ENCODE measurements at places on chromosomes 12 and 14.

- no peak for DNase-seq
Observed at GRCh38 chr14:56809270-56810146, 771 bp downstream of the OTX2 start.

GRCh38 chr14:96798956-96799355 is 1.8 kb downstream of the VRK1 start:
- no peak for DNase-seq

DNA sequence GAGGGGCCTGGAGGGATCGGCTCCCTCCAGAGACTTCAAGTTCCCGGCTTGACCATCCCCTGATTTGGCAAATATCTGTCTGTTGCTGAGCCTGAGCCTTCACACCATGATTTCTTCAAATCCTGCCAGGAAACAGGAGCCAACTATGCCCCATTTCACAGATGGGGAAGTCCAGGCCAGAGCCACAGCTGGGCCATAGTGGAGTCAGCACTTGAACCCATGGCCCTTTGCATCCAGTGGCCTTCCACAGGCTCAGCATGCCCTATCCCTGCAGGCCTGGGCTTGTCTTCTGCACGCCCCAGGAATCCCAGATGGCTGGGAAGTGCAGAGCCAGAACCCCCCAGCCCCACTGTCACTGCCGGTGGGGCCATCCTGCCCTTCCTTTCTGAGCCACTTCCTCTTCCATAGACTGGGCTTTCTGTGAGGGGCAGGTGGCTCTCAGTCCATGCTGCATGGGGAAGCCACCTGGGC is 44.9 kb downstream of the CYP46A1 start:
- DNase-seq, result no peak

DNA sequence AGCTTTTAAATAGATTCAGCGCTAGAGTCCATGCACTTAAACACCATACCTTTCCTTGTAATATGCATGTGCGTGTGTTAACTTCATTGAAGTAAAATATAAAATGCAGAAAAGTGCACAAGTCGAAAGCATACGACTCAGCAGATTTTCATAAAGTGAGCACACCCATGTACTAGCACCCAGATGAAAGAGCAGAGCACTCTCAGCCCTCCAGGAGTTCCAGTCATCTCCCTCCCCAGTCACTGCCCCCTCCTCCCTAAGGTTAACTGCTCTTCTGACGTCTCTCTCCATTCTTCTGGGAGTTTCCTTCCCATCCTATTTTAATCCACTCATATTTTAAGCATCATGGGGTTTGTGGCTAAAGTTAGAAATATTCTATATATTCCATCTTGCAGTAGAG is 20.2 kb downstream of the RDH12 start:
- no peak for DNase-seq

DNA sequence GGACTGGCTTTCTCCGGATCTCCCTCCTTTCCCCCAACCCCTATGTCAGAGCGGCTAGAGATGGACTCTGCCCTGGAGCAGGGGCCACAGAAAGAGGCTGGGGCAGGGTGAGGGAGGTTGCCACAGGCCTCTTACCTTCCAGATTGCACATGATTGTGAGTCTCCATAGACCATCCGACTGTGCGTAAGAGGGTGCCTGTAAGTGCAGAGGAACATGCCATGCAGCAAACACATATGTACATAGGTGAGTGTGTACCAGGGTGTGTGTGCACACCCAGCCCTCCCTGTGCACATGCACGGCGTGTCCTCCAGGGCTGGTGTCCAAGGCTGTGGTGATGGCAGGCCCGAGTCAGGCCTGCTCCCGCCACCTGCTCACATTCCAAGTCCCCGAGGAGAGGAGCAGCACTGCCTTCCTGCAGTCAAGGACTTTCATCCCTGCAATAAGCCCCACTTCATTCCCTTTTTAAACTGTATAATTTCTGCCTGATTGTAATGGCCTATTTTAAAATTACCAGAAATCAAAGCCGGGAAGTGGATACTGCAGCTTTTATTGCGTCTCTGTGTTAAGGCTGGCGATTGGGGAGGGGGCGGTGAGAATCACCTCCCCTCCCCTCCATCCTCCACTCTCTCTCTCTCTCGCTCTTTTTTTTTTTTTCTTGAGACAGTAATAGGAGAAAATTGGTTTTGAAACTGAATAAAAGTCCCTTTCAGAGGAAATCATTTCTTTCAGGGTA is 28.5 kb downstream of the FAM222A start:
- no peak for DNase-seq

DNA sequence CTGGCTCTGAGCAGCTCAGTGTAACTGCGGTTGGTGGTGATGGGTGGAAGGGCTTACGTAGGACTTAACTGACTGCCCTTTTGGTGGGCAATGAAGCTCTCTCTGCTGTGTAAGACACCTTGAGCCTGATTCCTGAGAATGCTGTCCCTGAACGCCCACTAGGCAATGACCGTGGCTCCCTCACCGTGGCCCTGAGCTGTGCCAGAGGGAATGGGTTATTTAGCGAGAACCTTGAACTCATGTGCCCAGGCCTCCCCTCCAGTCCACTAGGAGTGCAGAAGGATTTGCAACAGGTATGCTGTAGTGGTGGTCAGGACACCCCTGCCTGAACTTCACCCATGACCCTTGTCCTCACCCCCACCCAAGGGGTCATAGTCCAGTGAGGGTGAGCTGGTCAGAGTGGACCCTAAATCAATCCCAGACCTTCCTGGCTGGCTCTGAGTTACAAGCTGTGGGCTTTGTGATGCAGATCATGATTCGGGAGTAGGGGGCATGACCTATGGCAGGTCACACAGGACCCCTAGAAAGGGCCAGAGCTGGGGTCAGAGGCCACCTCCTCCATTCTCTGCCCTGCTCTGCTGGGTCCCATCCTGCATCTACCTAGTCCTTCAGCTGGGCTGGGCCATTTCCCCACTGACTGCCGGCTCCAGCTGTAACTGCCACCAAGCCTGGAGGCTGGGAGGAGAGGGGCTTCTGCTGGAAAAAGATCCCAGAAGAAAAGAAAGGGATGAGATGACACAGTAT is 14.5 kb upstream of the ANKRD33 start:
- DNase-seq, result no peak

- no peak for DNase-seq
Observed at GRCh38 chr14:92680781-92681650, 67.4 kb downstream of the LGMN start.

- no peak for DNase-seq
Observed at GRCh38 chr12:41514021-41514777, 326.1 kb downstream of the PDZRN4 start.

- DNase-seq, result peak; percentile 77
Observed at GRCh38 chr12:89525824-89526770, at the start of gene POC1B. POC1B (minus strand) TSS chr12:89526047; CDS start chr12:89525895, 152 bp downstream.

DNA sequence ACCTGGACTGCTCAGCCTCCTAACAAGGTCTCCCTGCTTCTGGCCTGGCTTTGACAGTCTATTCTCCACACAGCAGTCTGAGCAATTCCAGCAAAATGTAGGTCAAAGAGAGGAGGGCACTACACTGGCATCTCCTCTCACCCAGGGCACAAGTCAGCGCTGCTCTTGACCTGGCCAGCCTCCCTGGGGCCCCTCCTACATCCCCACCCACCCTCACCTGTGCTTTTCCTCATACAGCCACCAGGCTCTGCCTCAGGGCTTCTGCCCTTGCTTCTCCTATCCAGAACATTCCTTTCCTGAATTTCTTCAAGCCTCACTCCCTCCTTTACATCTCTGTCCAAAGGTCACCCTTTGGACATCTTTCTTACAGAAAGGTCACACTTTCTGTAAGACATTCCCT is 33.7 kb downstream of the GALNT4 start:
- DNase-seq, result no peak

GRCh38 chr12:91333966-91334365 is 151.3 kb upstream of the DCN start:
- no peak for DNase-seq

DNA sequence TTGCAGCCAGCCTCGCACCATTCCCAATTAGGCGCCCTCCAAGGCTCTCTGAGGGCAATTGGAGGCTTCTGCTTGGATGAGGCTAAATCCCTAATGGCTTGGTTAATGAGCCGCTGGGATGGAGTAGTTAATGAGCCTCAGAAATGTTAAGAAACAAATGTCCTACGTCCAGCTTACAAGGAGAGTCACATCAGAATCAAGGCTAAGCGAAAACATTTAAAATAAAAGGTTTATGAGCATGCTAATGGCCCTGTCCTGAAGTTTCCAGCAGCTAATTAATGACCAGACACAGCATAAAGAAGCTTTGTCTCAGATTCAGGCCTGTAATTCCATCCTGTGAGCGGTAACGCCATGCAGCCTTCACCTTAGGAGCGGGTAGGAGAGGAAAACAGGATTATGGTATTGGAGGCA is 200.7 kb upstream of the BCL2L14 start:
- DNase-seq, result no peak

DNA sequence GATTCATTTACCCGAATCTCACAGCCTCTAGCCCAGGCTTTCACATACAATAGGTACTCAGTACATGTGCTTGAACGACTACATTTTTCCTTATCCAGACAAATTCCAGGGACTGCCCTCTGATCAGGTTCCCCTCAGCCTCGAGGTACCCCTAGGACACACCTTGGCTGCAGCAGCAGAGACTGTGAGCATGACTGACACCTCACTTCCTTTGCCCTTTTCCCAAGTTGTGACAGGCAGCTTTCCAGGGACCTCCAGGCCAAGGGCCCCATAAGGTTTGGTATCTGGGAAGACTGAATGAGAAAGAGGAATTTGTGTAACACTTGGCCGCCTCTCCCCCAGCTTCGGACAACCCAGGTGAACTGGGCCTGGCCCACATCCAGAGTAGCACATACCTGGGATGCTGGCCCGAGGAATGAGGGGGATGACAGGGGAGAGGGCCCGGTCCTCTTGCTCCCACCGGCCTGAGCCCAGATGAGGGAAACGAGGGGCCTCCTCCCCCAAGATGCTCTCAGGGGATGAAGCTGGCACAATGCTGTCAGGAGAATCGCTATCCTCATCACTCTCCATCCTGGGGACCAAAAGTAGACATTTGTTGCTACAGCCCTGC is 10.2 kb upstream of the PRKAG1 start:
- no peak for DNase-seq

- no peak for DNase-seq
Observed at GRCh38 chr14:100552524-100553125, 34.6 kb downstream of the BEGAIN start.

- DNase-seq, result no peak
Observed at GRCh38 chr14:101467181-101467926, 93.9 kb upstream of the DIO3 start.

GRCh38 chr12:131830914-131831571 is 2.9 kb downstream of the MMP17 start:
- no peak for DNase-seq

- DNase-seq, result no peak
Observed at GRCh38 chr14:26293909-26294308, 303.9 kb downstream of the NOVA1 start.

DNA sequence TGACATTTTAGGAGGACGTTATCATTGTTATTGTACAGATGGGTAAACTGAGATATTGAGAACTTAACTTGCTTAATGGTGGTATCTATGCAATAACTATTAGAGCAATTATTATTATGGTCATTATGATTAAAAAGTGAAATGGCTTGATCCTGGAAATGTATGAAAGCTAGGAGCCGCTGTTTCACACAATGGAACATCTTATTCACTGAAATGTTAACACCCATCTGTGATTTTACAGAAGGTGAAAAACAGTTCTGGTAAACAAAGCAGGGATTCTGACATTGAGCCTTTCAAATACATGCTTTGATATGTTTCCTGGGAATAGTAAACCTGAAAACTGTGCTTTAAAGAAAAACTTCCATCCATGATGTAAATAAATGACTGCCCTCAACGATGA is 261.4 kb downstream of the BTG1 start:
- DNase-seq, result no peak

DNA sequence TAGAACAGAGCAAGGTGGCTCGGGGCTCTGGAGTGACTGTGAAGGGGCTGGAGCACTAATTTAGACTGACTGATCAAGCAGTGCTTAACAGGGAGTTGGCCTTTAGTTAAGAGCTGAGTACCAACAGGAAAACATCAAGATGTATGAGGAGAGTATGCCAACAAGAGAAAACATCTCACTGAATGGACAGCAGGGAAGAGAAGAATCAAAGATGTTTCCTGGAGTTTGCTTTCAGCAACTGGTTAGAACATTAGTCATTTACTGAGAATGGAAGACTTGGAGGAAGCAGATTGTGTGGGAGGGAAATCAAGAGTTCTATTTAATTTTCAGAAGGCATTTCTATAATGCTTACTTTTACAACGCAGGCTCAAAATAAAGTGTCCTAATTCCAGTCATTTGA is 259.3 kb downstream of the ADAMTS20 start:
- no peak for DNase-seq

DNA sequence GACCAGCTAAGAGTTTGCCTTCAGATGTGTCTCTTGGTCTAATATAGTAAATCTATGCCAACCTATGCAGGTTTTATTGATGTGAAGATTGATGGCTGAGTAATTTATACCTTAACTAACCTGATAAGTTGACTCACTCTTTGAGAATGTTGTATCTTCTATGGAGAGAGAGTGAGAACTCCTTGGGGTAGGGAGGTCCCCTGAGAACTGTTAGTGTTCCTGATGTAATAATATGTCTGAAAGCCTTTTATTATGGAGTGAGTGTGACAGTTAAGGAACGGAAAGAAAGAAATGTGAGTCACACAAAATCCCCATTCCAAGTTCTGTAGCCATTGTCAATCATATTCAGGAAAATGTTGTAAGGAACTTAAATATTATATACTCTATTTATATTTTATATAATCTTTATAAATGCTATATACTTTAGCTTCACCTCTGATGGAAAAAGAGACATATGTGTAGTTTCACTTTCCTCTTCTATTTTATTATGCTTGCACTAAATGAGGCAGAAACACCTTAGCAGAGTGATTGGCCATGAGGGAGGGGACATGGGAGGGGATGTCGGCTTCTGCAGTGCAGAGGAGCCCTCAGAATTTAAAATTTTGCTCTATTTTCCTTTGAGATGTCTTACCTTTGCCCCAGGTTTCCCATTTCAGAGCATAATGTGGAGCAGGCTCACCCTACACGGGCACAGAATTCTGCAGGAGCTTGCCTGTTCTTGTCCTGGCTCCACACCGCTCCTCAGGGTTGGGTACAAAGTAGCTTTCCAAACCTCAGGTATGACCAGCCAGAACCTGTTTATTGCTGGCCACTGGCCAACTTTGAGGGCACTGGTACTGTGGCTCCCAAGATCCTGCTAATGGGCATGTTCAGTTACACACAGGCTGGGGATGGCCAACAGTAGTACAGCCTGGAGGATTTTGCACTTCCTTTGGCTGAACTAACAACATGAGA is 57.7 kb downstream of the ARF6 start:
- peak; percentile 96 for DNase-seq

Measured in foreskin keratinocyte (primary cell).